ENCODE measurements at places on chromosomes 2 and 18.

DNA sequence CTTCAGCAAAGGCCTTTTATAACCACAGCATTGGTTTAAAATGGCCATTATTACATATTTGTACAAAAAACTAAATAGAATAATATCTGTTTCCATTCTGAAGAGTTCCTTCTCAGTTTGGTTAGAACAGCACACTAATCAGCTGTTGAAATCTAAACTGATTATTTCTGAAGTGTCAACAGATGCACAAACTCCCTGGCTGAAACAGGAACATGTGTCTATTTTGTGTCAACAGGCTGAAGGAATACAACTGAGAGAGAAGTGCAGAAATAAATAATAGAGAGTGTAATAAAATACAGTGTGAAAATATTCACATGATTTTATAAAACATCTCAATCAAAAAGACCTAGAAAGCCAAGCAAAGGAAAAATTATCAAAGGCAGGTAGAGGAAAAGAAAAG is 29.7 kb downstream of the IKZF2 start:
- no peak for DNase-seq

GRCh38 chr2:149393614-149394013 is 63.2 kb downstream of the LYPD6 start:
- no peak for DNase-seq

- no peak for DNase-seq
Measured at GRCh38 chr2:217714287-217714751, 288.5 kb downstream of the TNS1 start.

GRCh38 chr2:19540739-19541525 is 182.5 kb upstream of the OSR1 start:
- no peak for DNase-seq

- peak; percentile 36 for DNase-seq
Measured at GRCh38 chr2:105888625-105889024, 143.9 kb downstream of the NCK2 start.

GRCh38 chr18:42181474-42181873 is 226.4 kb downstream of the PIK3C3 start:
- no peak for DNase-seq

GRCh38 chr2:233470011-233470687 is 96.4 kb downstream of the USP40 start:
- no peak for DNase-seq

GRCh38 chr2:45879406-45879805 is 227.9 kb downstream of the PRKCE start:
- no peak for DNase-seq

- peak; percentile 27 for DNase-seq
Measured at GRCh38 chr2:231710799-231711676, 2.7 kb downstream of the PTMA start.

DNA sequence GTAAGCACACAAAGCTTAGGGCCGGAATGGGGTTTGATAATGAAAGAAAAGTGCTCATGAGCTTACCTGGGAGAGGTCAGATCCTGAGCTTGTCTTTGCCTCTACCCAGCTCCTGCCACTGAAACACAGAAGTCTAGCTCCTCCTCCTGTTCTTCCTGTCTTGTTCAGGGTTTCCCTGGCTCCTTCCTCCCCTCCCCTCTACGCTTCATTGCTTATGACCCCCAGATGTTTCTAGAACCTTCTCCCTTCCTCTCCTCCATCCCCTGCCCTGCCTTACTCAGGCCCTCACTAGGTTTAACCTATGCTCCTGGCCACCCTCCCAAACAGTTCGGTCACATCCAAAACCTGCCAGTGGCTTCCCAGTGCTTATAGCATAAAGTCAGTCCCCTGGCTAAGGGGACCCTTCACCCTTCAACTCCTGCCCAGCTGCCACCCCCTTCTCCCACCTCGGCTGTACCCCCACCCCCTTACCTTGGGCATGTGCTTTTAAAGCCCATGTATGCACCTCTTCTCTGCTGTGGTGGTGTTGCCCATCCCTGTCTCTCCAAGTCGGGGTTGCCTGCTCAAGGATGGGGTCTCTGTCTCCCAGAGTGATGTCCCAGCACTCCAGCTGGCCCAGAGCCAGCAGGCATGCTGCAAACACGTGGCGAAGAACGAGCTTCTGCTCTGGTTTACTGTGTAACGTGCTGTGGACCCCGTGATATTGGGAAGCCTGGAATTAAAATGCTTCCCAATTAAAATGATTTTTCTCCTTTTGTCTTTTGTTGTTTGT is 233.6 kb downstream of the TPGS2 start:
- no peak for DNase-seq

- no peak for DNase-seq
Measured at GRCh38 chr2:74033375-74033774, 48.7 kb downstream of the TET3 start.

DNA sequence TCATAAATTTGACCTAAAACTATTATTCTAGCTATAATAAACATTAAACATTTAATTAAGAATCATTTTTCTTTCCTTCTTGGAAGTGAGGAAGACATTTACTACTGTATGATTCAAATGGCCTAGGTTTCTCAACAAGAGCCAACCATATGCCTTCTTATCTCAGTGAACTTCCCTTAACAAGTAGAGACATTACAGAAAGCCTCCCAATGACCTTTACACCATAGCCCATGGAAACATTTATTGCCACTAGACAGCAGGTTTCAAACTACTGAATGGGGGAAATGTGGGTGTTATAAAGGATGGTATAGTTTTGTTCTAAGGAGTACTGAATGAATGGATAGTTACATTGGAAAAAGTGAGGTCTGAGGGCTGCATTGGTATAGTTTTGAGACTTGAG is 349.4 kb upstream of the SPRED2 start:
- no peak for DNase-seq

GRCh38 chr2:210199186-210199765 is 26.0 kb downstream of the ACADL start:
- DNase-seq = peak; percentile 36

DNA sequence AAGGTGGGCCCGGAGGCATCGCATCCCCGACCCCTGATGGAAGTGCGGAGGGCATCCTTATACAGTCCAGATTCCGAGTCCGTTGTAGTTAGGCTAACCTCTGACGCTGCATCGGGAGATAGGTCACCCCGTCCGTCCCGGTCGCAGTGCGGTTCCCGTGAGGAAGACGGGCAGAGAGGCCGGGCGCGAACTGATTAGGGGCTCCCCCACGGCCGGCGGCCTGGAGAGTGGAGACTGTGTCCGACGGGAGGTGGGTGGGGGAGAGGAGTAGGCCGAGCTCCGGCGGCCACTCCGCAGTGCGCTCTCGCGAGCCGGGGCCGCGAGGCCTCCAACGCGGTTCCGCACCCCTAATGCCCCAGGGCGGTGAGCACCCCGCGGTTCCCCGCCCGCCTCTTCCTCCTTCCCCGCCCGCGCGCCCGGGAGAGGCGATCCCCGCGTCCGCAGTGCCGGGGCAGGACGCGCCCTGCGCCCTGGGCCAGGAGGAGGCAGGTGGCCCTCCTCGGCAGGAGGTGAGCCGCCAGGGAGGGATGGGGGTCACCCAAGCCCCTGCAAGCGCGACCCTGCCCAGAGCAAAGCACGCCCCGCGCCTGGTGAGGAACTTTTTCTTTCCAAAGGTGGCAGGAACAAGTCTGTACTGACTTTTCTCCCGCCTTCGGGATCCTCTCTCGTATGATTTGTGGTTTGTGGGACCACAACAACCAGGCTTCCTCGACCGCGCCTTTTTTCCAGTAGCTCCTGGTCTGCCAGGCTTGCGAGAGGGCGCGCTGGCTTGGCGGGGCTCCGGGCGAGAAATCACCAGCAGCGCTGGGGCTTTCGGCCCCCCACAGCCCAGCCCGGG is 1.4 kb upstream of the SP5 start:
- no peak for DNase-seq

DNA sequence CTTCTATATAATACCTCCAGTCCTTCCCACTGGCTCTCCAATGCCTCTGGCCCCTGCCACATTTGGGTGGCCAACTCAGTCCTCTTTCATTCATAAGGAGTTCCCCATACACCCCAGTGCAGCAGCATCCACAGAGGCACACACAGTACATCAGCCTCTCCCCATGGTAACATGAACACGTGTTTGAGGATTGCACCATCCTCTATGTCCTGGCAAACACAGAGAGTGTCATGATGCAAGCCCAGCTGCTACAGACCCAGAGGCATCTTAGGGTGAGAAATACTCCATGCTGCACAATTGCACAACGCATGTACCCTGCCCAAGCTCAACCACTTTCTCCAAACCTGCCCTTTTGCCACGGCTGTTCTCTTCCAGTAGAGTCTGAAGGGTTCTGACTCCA is 11.5 kb downstream of the IGFBP5 start:
- no peak for DNase-seq

GRCh38 chr2:27312152-27312551 is 3.9 kb upstream of the UCN start:
- DNase-seq = no peak

DNA sequence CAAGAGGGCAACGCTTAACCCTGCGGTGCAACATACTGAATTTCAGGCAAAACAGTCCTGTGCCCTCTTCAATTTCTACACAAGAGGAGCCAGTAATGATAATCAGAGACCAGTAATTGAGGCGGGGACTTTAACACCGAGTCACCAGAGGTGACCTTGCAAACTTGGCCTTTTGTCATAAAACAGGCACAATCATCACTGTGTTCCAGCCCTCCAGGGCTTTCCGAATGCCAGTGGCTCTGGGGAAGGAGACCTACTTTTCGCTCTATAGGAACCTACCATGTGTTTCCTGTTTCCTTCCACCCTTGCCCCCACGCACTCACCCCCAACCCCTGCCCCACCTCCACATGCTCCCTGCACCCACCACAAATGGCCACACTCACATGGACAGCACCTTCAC is 47.2 kb upstream of the LOXHD1 start:
- DNase-seq = no peak

- peak; percentile 42 for DNase-seq
Measured at GRCh38 chr2:50492477-50492851, 539.5 kb downstream of the NRXN1 start.

DNA sequence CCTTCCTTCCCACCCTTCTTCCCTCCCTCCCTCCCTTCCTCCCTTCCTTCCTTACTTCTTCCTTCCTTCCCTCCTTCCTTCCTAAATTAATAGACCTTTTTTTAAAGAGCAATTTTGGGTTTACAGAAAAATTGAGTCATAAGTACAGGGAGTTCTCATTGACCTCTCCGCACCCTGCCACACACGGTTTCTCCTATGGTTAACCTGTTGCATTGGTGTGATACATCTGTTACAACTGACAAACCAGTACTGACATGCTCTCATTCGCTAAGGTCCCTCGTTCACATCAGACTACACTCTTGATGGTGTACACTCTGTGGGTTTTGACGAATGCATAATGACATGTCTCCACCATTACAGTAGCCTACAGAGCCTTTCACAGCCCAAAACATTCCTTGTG is 11.6 kb upstream of the SDC1 start:
- no peak for DNase-seq

- DNase-seq = peak; percentile 22
Measured at GRCh38 chr2:232363784-232364615, 14.6 kb upstream of the ALPP start.

GRCh38 chr18:68714366-68714711 is 569 bp downstream of the TMX3 start:
- peak; percentile 15 for DNase-seq

- DNase-seq = no peak
Measured at GRCh38 chr18:78688916-78689315, 290.7 kb upstream of the SALL3 start.

DNA sequence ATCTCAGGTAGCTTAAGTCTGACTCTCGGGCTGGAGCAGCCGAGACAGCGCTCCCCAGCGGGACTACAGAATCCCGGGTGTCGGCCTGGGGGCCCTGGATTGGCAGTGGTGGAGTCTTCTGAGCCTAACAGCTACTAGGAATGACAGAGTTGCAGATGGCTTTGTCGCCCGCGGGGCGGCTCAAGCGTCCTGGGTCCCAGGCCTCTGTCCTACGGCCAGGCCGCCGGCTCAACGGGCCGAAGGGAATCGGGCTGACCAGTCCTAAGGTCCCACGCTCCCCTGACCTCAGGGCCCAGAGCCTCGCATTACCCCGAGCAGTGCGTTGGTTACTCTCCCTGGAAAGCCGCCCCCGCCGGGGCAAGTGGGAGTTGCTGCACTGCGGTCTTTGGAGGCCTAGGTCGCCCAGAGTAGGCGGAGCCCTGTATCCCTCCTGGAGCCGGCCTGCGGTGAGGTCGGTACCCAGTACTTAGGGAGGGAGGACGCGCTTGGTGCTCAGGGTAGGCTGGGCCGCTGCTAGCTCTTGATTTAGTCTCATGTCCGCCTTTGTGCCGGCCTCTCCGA is 8.8 kb downstream of the SIX2 start:
- no peak for DNase-seq

- DNase-seq = peak; percentile 2
Measured at GRCh38 chr2:101622210-101623030, 75.1 kb upstream of the MAP4K4 start.

- DNase-seq = no peak
Measured at GRCh38 chr2:183488421-183488820, 364.2 kb downstream of the NUP35 start.

DNA sequence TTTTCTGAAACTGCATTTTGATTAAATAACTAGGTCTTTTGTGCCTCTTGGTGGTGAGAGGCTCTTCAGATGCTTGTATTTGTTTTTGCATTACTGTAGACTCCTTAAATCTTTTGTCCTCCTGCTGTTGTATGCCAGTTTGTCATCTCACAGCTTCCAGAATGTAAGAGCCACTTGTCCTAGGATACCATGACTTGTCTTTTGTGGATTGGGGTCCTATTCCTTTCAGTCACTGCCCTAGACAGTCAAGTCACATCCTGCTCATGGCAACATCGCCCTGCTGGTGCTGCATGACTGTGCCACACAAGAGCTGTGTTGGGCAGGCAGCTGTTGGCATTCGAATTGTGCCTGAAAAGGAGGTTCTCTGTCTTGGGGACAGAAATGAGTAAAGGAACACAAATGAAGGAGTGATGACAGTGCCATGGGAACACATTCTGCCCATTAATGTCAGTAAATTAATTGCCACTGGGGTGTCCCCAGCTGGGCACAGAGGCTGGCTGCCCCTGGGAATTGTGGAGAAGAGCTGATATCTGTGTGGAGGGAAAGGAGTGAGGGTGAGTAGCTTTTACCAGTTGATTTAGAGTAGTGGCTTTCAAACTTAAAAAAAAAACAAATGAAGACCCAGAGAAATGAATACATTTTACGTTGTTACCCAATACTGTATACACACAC is 140.3 kb downstream of the ARL6IP6 start:
- DNase-seq = no peak

GRCh38 chr2:88871336-88871735 is 179.9 kb downstream of the RPIA start:
- no peak for DNase-seq

- DNase-seq = no peak
Measured at GRCh38 chr18:2851771-2852170, 5.0 kb downstream of the EMILIN2 start.

GRCh38 chr2:216694826-216695217 is 527 bp downstream of the IGFBP5 start:
- DNase-seq = no peak

GRCh38 chr2:232463701-232464543 is 8.0 kb downstream of the ALPI start:
- no peak for DNase-seq

DNA sequence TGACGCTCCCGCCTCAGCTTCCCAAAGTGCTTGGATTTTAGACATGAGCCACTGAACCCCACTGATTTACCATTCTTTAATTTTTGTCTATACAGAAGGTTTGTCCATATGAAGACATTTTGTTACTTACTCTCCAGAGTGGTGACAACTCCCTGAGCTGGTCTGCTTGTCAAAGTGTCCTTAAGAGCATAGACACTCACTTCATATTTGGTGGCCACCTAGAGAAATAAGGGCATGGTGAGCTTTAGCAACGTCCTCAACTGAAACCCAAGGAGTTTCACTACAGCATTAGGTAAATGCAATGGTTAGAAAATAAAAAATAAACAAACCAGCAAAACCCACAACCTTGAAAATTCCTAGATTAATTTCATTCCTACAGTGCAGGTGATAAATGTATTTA is 57.8 kb downstream of the FN1 start:
- DNase-seq = no peak

- DNase-seq = no peak
Measured at GRCh38 chr2:106789185-106789584, 96.8 kb downstream of the ST6GAL2 start.

Measured in CD4-positive, alpha-beta T cell treated with Interleukin-12 subunit alpha and Interleukin-12 subunit beta, for 1 hour (primary cell).